ENCODE measurements at places on chromosomes 2 and 18.

DNA sequence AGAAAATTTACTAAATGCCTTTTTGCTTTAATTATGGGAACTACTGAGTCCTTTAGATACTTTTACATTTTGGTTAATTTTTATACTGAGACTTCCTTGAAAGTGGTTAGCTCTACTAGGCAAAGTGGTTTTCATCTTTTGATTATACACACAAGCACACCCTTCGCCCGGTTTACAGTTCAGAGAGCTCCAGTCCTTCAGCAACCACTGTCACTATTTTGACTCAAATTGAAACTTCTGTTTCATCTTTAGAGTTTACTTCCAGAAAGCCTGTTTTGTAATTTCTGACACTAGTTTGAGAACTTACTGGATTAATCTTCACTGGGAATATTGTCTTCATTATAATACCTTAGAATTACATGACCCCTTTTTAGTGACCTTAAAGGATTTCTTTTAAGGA is 140.3 kb upstream of the FOSL2 start:
- no peak for DNase-seq

DNA sequence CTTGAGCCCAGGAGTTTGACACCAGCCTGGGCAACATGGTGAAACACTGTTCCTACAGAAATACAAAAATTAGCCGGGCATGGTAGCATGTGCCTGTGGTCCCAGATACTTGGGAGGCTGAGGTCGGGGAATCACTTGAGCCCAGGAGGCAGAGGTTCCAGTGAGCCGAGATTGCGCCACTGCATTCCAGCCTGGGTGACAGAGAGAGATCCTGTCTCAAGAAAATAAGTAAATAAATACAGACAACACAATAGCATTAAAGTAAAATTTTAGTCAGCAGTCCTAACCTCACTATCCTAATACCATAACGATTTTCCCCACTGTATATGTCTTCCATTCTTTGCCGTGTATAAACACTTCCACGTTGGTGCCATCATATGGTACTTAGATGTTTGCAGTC is 83.0 kb upstream of the MBOAT2 start:
- no peak for DNase-seq

GRCh38 chr2:143075711-143076110 is 53.5 kb upstream of the ARHGAP15 start:
- no peak for DNase-seq

GRCh38 chr18:76530846-76531245 is 35.8 kb upstream of the ZNF516 start:
- no peak for DNase-seq

DNA sequence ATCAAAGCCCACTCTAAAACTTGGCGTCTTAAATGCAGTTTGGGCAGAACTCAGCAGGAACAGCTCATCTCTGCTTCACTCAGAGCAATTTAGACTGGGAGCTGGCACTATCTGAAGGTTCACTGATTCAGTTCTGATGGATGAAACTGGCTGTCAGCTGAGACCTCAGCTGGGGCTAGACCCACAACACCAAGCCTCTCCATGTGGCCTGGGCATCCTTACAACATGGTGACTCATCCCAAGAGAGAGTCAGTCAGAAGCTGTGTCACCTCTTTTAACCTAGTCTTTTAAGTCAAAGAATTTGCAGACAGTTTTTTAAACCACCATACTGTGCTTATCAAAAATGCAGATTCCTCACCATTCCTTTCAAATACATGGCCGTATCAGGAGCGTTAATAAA is 62.6 kb upstream of the ZNF397 start:
- no peak for DNase-seq

DNA sequence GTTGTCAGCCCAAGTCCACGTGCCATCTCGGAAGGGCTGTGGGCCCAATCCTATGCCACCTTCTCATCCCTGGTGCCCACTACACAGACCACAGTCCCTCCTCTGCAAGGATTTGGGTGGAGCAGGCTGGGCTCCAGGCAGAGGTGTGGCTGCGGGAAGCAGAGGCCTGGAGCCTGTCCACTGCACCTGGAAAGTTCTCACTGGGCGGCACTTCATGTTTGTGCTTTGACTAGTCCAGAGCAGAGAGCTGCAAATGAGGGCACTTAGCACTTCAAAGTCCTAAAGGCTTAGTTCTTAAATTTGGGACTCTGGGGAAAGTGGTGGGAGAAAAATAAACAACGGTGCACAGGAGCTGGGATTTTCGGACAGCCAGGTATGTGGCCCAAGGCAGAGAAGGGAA is 308.9 kb upstream of the POU3F3 start:
- DNase-seq, result no peak

GRCh38 chr2:239035997-239036731 is 188.3 kb downstream of the TWIST2 start:
- DNase-seq, result no peak

DNA sequence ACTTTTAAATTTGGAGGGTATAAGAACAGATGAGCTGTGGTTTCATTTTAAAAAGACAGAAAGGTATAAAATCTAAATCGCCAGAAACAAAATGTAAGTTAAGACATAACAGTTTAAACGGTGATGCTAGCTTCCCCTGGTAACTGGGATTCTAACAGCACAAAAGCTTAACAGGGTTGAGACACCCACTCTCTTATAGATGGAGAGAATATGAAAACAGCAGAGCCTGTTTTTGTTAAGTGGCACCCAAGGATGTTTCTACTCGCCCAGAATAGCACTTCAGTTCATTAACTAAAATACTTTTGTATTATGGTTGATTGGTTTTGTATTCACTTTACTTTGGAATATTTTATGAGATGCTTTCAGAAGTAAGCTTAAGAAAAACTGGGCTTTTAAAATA is 151.9 kb upstream of the RND3 start:
- DNase-seq, result no peak

DNA sequence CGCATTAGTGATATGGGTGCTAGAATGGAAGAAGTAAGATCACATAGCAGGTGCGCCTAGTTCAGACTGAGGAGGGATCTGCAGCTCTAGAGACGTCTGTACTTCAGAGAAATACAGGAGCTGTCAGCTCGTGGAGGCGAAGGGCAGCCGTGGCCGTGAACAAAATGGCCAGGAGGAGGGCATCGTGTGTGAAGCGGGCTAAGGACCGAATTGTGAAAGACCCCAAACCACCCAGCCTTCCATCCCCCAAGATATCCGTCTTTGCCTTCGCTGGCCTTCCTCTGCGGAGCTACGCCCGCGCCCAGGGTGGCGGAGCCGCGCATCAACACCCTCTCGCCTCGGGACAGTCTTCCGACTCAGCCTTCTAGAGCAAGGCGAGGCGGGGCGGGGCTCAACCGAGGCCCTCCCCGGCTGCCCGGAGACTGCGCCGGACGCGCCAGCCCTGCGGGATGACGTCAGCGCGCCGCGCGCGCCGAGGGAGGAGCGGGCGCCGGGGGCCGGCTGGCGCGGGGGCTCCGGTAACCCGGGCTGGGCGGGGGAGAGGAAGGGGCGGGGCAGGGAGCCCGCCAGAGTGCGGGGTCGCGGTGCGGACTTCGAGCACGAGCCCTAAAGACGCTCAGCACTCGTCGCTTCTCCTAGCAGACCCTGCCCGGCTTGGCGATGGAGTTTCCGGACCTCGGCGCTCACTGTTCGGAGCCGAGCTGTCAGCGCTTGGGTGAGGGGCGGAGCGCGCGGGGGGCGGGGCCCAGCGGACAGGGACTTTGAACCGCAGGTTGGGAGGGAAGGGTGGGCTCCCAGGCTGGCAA is at the start of gene ZFAND2B:
TSS of gene ZFAND2B (plus strand) at position 455 of the 806 bp plus-strand sequence. CDS start at position 661, 206 bp downstream.
- DNase-seq, result peak; percentile 98

- DNase-seq, result no peak
Observed at GRCh38 chr2:200443916-200444315, 66.0 kb downstream of the KCTD18 start.

GRCh38 chr2:240560084-240560479 is at the start of gene DUSP28:
TSS of gene DUSP28 (plus strand) at chr2:240560357. CDS start at chr2:240560685, 328 bp downstream.
- peak; percentile 88 for DNase-seq

DNA sequence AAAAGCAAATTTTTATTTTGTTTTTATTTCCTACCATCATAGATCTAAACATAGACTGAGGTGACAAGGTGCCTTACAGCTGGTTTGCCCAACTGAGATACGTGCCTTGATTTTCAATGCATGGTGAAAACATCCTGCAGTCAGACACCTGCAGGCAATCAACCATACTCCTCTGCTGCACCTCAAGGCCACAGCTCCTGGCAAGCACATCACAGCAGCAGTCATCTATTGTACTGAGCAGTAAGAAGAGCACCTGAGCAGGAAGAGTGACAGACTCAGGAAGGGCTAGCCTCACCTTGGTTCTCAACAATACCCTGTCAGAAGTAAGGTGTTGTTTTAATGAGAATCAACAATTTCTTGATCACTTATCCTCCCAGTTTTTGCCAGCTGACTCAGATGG is 1206.8 kb upstream of the NRXN1 start:
- DNase-seq, result no peak

DNA sequence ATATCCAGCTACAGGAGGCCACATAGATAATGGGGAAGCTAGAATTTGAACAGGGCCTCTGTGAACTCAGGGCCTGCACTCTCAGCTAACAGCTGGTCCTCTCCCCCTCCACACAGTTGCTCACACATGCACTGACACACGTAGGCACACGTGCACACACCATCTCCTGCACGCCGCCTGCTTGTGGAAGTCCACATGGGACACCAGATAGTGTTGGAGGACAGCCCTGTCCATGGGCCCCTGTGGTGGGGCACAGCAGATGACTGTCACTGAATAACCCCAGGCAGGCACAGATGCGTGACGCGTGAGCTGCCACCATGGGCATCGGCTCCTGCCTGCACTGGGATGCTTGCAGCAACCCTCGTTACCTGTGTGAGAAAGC is 52.9 kb downstream of the ADI1 start:
- peak; percentile 20 for DNase-seq

- DNase-seq, result no peak
Observed at GRCh38 chr2:88247531-88247930, 77.4 kb downstream of the THNSL2 start.

- DNase-seq, result no peak
Observed at GRCh38 chr2:37326285-37326684, 1.7 kb upstream of the PRKD3 start.

- no peak for DNase-seq
Observed at GRCh38 chr2:63192169-63192888, 141.7 kb downstream of the OTX1 start.

- no peak for DNase-seq
Observed at GRCh38 chr2:54964816-54965215, 85.4 kb downstream of the RTN4 start.

DNA sequence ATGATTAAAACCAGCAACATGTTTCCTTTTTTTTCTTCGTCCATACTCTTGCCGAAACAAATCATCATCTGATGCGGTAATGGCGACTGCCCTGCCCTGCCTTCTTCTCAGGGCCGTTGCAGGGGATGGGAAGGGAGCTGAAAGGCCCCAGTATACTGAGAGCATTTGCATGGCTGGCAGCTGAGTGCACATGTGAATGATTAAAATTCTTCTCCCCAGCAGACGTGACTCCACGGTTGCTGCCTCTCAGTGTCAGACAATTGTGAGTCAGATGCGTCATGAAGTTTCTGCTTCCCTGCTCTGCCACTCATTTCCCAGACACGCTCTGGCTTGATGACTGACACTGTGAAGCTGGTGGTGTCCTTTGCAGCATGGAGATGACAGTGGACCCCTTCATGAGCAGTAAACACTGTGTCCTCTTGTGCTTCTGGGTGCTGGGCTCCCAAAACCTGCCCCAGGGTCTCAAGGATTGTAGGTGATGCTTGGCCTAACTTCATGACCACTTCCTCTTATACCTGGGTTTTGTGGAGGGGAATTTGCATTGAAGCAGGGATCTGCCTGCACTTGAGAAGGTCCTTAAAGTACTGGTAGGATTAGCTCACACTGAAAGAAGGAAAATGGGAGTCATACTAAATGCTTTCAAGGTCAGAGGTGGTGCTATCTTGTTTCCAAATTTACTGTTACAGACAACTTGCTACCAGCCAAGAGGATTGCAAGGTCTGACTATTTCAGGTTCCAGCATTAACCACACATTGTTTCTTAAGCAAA is 222.5 kb upstream of the COPS8 start:
- DNase-seq, result no peak

- no peak for DNase-seq
Observed at GRCh38 chr2:225117051-225117716, 74.9 kb upstream of the DOCK10 start.

DNA sequence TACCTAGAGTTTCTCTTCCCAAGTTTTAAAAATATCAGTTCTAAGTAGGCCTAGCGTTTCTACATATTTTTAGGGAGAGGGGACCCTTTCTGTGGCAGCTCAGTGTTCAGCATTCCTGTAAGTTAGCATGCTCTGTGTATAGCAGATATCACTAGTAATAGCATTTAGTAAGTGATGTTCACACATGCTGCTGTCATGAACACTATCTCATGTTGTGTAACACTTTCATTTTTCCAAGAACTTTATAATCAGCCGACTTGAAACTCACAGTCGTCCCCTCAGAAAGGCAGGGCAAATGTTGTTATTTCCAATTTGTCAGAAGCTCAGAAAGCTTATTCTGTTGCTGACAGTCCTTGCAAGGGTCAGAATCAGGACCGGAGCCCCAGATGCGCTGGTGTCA is 267.7 kb downstream of the ALPK2 start:
- DNase-seq, result no peak

- no peak for DNase-seq
Observed at GRCh38 chr18:77202329-77202728, 47.3 kb upstream of the GALR1 start.

- no peak for DNase-seq
Observed at GRCh38 chr18:31267823-31268481, 50.0 kb upstream of the DSG1 start.

- no peak for DNase-seq
Observed at GRCh38 chr2:224596289-224596688, 11.1 kb upstream of the CUL3 start.

- DNase-seq, result no peak
Observed at GRCh38 chr2:30249354-30249753, 18.0 kb downstream of the LBH start.

- no peak for DNase-seq
Observed at GRCh38 chr2:158955842-158956365, 12.5 kb upstream of the TANC1 start.

GRCh38 chr2:85437488-85438200 is 19.1 kb downstream of the SH2D6 start:
- peak; percentile 77 for DNase-seq

GRCh38 chr2:107437807-107438206 is 388.9 kb upstream of the RGPD4 start:
- no peak for DNase-seq

DNA sequence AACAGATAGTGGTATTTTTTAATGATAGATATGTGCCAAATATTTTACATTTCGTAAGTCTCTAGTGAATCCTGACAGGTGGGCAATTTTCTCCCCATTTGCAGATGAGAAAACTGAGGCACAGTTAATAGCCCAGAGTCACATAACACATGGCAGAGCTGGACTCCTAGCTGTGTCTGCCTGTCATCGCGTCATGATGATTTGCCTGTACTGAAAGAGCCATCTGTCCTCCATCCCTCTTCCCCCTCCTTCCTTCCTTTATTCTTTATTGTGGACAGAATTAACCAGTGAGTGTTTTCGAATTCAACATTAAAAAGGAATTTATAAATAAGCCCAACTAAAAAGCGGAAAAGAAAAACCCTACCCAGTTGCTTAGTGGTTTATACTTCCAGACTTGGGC is 3.2 kb downstream of the DNAJB2 start:
- no peak for DNase-seq

DNA sequence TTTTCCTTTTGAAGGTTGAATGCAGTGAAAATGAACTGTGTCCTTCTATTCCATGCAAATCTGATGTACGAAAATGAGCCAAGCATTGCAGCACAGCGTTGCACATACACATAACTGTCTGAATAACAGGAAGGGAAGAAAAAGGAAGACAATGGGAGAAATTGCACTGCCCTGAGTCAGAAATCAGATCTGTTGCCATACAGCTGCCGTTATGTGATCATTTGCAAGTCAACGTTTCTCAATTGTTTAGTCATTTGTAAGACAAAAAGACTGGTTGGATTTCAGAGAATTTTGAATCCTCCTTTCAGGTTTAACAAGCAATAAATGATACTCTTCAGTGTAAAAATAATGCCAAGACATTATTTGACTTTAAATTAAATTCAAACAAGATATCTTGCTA is 284.1 kb downstream of the DSEL start:
- no peak for DNase-seq

All from CD8-positive, alpha-beta memory T cell (primary cell).